ENCODE measurements at places on chromosomes 16 and 17.

DNA sequence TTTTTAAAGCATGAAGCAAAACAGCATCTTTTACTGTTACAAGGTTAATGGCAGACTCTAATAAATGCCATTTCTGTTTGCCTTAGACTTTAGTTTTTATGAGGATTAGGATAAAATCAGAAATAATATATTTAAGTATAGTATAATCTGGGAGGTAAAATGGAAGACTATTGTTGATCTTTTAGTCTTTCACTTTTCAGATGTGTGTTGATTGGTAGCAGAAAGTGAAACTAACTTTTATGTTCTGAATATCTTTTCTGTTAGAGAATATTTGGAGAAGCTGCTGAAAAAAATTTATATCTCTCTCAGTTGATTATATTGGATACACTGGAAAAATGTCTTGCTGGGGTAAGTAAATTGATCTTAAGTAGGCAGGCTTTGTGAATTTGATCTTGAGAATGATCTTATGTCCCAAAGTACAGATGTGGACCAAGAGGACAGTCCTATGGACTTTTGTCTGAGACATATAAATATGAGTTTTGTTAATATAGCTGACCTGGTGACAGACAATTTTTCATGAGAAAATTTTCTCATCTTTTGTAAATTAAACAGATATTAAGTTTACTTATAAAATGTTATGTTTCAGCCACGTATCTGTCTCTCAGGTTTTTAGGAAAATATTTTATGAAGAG is 64.1 kb downstream of the NF1 start:
- no peak for DNase-seq

GRCh38 chr17:47289302-47289701 is 34.5 kb upstream of the EFCAB13 start:
- DNase-seq, result no peak

DNA sequence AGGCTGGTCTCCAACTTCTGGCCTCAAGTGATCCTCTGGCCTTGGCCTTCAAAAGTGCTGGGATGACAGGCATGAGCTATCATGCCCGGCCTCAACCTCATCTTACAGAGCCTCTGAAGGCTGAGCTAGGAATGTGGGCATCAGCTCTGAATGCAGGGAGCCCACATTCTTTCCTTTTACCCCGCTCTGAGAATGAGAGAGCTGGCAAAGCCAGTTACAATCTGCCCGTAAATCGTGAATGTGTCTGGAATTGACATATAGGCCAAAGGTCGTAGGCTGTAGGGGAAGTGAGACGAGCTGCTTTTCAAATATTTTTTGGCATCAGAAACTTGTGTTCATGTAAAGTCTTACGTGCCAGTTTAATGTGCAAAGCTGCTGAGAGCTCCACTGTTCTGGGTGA is 4.5 kb downstream of the TMEM238L start:
- no peak for DNase-seq

GRCh38 chr17:40025991-40026815 is 11.0 kb downstream of the CSF3 start:
- peak; percentile 58 for DNase-seq

DNA sequence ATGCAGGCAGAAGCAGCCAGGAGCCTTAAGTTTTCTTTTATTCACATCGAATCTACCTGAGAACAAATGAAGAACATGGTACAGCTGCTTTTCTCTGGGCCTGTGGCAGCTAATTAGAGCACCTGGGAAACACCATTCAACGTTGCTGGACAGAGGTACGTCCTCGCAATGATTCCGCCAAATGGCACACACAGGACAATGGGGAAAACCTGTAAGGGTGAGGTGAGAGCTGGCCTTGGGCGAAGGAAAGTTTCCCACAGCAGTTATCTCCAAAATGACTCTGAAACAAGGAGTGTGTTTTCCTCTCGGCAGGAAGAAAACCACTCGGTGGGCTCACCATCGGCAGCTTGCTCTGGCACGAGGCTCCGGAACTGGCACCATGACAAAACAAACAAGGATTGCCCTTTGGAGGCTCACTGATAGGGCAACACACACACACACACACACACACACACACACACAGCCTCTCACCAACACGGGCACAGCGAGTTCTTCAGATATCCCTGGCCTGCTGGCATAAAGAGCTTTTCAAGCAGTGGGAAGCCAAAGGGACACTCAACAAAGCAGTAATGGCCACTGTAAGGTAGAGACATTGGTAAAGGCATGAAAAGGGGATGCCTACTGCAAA is 73.7 kb downstream of the ZFHX3 start:
- DNase-seq, result no peak

DNA sequence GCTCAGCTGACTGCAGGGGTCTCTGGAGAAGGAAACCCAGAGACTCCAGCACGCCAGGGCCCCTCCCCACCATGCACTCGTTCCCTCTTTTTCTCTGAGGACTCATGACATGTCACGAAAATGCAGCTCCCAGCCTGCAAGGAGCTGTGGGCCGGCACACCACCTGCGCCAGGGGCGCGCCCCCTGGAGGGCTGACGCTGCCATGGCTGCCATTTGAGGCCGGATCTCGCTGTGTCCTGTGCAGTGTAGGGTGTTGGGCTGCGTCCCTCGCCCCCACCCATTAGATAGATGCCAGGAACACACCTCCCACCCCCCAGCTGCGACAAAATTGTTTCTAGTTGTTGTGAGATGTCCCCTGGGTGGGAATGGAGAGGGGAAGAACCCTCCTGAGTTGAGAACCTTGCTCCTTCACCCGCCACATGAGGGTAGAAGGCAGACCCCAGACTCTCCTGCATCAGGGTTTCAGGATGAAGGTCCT is 8.2 kb downstream of the SYNGR2 start:
- peak; percentile 73 for DNase-seq

GRCh38 chr17:61299517-61300513 is 99.8 kb upstream of the TBX2 start:
- DNase-seq, result no peak

DNA sequence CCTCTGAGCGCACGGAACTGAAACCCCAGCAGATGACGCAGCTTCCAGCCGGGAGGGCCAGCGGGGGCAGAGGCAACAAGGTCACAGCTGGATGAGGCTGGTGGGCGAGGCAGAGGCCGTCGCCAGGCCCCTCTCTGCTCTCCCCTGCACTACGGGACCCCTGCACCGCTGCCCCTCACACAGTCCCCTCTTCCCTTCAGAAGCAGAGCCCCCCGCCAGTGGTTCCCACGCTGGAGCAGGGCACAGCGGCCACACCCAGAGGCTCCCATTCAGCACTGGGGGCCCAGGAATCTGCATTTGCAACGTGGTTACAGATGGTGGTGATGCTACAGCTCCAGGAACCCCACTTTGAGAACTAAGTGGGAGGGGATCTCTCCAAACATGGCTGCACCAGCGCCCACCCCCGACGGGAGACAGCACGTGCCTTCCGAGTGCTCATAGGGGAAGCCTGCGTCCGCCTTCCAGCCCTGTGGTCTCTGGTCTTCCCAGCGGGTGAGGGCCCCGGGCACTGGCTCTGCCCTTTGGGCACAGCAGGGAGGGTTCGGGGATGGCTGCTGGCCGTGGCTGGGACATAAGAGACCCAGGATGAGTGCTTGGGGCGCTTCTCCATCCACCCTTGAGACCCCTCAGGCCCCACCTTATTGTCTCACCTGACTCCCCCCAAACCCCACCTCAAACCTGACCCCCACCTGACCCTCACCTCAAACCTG is 4.7 kb upstream of the RAB40B start:
- no peak for DNase-seq

DNA sequence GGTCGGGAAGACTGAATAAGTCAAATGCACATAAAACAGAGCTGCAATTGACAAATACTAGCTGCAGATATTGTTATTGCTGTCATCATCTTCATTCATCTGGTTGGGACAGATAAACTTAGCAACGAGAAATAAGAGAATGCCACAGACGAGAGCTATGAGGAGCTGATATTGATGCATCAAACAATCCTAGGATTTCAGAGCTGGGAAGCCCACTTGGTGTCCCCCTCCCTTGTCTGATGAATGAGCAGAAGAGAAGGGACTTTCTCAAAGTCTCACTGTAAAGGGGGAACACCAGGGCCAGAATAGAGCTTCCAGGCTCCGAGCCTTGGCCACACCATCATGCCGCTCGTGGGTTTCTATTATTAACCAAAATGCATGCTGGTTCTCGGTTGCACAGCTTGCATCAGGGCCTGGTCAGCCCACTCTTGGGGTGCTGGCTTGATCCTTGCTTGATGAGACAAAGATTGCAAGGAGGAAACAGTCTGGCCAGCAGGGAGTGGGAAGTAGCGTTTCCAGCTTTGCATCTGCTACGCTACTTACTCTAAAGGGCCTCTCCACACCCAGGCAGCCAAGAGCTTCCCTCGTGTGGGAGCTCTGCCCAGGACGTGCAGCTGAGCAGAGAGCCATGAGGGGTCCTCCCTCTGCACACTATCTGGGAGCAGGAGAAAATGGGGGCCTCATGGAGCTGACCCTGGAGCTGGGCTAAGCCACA is 28.4 kb upstream of the EMP2 start:
- no peak for DNase-seq

All from naive thymus-derived CD8-positive, alpha-beta T cell (primary cell).